CD4-positive, alpha-beta T cell treated with Interleukin-1 beta for 1 hour (primary cell): ENCODE measurements at places on chromosomes 6 and 20.

DNA sequence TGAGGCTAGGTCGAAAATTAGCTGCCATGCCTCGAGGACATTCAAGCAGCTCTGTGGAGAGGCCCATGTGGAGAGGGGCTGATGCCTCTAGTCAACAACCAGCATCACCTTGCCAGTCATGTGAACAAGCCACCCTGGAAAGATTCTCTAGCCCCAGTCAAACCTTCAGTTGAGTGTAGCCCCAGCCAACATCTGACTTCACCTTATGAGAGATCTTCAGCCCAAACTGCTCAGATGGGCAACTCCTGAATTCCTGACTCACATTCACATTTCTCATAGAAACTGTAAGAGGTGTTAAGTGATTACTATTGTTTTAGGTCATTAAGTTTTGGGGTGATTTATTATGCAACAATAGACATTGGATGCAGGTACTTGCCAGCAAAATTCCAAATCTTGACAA, 44.9 kb downstream of the GJA10 start:
- no peak for DNase-seq

- no peak for DNase-seq
Observed at GRCh38 chr20:53195876-53196610, 223.9 kb downstream of the TSHZ2 start.

- no peak for DNase-seq
Observed at GRCh38 chr6:142760152-142760551, 184.8 kb downstream of the HIVEP2 start.

DNA sequence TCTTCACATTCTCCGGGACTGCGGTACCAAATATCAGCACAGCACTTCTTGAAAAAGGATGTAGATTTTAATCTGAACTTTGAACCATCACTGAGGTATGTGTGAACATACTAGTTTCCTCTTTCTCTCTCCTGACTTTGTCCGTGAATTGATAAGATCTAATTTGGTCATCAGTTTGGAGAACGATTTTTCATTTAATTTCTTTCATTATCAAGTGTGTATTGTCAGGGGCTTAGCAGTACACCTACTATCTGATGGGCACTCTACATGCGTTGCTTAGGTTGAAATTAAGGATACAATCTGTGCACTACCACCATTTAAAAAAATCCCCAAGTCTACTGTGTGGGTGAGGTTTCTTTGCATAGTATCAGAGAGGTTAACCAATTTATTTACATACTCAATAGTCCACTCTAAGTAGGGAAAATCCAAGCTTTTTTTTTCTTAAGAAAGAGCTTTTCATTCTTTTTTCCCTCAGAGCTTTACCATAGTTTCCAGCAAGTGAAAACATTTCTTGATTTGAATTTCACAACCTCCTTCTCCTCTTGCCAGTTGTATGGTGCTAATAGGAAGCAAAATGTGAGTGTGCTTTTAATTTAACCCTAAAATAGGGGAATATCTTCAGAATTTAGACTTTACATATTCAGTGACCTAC, 105.4 kb upstream of the ESR1 start:
- DNase-seq: no peak

DNA sequence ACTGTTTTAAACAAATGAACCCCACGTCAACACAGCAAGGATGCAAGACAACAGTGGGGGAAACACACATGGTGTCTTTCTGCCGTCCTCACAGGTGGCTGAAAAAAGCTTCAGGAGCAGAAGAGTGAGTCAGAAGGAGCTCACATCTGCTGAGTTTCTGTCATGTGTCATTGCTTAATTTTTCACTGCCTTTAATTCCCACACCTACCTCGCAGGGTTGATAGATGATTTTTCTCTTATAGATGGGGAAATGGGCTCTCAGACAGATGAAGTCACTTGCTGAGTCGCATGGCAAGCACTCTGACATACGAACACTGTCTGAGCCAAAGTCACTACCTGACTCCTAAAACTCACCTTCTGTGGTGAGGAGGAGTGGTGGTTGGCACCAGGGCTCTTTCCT, 28.3 kb upstream of the CARMIL1 start:
- no peak for DNase-seq

DNA sequence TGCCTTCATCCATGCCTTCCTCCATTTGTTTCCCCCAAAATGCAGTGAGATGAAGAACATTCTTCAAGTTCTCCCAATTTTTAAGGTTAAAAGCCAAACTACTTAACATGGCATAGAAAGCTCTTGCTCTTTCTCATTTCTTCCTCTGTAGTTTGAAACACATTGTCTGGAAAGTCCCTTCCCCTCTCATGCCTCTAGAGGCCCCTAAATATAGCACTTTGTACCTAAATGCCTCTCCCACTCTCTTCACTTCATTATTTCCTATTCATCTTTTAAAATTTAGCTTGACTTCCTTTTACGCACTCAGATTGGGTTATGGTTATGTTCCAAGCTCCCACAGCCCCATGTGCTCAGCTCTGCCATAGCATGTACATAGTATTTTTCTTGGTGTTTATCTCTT, 389.3 kb downstream of the HDGFL1 start:
- DNase-seq: no peak
